Activated naive CD4-positive, alpha-beta T cell treated with anti-CD3 and anti-CD28 coated beads, Interleukin-2, amount 10 ng/mL, durations not matched to agents 7 days and 5 days (primary cell): ENCODE measurements at places on chromosomes 1 and 21.

- DNase-seq = no peak
Observed at GRCh38 chr21:42081138-42081537, 10.0 kb downstream of the UMODL1 start.

- DNase-seq = no peak
Observed at GRCh38 chr1:218361298-218362065, 16.3 kb downstream of the TGFB2 start.

DNA sequence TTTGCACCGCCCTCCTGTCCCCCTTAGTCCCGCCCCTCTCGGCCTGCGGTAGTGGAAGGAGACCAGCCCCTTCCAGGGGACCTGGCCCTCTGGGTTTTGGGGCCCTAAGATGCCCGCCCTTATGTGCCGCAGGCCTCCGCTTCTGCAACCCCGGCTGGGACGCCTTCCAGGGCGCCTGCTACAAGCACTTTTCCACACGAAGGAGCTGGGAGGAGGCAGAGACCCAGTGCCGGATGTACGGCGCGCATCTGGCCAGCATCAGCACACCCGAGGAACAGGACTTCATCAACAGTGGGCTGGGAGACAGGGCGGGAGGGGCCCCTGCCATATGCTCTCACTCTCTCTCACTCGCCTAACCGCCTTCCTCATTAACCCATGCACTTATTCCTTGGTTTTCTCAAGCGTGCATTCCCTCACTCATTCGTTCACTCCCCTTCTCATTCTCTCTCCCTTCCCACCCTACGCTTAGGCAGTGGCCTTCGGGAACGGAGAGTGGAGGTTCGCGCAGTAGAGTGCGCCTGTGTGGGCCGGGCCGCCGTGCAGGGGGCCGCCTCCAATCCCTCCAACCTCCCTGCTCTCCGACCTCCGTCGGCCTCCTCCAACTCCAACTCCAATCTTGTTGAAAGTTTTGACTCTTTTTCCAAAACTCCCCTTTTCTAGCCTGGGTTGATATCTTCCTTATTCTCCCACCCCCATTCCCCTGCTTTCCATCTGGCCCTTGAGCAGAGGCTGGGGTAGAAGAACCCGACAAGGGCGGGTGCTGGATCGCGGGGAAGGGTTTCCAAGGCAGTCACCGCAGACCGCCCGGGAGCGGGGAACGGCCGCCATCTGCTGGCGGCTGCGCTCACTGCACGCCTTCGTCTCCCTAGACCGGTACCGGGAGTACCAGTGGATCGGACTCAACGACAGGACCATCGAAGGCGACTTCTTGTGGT lies 15.2 kb downstream of the BCAN start:
- peak; percentile 78 for DNase-seq

- no peak for DNase-seq
Observed at GRCh38 chr1:181712711-181713110, 229.4 kb downstream of the CACNA1E start.

- no peak for DNase-seq
Observed at GRCh38 chr1:77394166-77394565, 112.3 kb downstream of the AK5 start.

DNA sequence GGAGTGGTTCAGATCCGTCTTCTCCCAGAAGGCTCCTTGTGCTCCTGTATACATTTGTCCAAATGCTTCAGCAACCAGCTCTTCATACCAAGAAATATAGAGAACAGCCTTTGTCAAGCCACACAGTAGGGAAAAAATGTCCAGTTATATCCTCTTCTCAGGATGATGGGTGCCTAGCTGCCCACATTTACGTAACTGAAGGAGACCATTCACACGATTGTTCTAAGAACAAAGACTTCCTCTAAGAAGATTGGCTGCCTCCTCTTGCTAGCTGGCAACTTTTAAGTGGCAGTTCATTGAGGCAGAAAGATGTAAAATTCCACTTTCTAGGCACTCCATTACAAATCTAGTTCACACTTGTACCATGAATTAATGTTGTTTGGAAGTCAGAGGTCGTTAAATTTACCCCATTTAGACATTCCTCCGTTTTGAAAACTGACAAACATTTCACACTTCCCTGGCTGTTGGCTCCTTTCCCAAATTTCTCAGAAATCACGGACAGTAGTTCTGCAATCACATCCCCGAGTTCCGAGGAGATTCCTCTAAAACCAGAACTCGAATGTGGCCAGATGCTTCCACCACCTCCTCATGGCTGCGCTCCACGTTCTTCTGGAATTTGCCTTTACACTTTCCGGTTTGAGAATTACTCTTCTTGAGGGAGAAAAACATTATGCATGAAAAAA lies 45.6 kb upstream of the CSF1 start:
- DNase-seq = no peak

DNA sequence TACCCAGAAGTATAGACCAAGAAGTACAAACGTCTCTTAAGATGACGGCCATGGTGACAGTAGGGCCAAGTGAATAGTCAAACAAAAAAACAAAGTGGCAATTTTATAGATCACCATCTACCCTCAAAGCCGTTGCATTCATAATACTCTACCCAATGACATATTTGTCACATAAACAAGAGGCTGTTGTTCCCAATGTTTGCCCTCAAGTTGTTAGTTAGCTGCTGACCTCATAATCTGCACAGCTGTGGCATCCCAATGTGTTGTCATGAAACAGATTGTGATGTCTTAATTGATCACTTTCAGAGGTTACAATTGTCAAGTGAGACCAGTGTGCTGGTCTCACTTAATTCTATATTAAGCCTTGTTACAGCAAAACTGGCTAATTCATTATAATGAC lies 333.8 kb downstream of the ST6GALNAC3 start:
- no peak for DNase-seq

DNA sequence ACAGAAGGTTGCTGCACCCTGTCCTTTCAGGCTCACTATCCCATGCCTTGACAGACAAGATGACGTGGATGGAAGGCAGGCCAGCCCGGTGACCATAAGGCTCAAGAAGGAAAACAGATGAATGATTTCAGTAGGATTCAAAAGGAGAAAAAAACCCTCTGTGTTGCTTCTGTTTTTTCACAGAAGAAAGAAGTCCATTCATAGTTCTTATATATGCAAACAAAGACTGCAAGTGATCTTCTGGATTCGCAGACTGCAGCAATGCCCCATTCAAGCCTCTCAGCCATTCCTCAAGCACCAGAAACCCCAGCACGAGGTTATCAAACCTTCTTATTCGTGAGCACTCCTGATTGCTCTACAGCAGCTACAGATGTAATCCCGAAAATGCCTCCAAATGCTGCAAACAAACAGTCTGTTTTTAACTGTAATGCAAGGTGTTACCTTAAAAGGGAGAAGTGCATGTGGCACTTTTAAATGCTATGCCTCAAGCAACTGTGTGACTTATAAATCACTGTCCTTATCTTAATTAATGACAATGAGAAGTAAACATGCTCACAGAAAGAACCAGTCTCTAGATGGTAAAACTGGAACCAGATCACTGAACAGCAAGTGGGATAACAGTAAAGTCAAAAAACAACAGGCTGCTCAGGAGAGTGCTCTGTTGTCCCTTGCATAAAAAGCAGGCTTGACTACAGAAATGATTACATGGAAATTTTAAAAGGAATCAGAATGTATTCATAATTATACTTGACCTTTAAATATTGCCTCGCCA lies 173.9 kb downstream of the HHIPL2 start:
- DNase-seq = no peak

DNA sequence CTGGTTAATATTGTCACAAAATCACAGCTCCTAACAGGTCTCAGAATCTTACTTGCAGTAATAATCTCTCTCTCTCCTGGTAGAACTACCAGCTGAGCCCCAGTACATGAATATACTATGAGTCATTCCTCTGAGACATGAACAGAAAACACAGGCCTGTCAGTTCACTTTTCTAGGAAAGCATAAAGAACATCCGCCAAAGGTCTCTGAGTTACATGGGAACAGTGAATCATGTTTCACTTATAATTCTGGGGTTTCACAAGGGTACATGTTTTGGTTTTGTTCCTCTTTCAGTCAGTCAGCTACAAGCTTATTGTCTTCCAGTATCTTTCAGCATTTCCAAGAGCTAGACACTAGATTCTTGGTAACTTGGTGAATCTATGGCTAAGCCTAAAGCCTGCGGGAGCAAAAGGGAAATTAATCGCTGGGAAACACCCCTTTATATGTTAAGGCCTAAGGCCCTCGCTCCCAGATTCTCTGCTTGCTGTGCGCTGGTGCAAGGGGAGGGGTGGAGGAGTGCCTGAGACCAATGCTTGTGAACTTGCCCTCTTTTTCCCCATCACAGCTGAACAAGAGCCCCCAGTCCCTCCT lies 31.7 kb downstream of the IFNGR2 start:
- peak; percentile 44 for DNase-seq
